Motor neuron (in vitro differentiated cells): ENCODE measurements at places on chromosomes 5 and 9. TPM values are rescaled to one million over a fixed set of nuclear protein-coding genes. Genes with fewer than 3 reads are reported as not detected.
A peak's percentile ranks its signal among the peaks of the same experiment; 100 is the strongest.

DNA sequence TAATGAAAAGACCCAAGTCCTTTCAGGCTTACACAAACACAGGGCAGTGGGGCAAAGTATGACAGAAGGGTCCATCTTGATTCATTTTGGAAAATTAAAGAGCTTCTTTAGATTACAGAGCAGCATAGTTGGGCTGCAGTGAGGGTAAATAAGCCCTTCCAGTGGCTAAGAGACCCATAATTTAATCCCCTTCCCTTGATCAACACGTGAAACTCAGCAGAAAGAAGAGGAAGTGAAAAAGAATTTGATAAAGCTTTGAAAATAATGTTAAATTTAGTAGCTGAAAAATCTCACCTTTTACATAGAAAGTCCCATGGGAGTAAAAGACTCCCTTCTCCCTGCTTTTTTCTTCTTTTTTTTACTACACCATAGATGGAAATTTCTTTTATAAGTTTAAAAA lies 87.6 kb downstream of the FREM1 start:
- no peak for ATAC-seq

GRCh38 chr5:41809128-41809527 lies 61.1 kb downstream of the OXCT1 start:
- no peak for ATAC-seq

GALNT10 gene
- total RNA-seq, result 3.0 and 3.6 TPM in 2 replicates

DNA sequence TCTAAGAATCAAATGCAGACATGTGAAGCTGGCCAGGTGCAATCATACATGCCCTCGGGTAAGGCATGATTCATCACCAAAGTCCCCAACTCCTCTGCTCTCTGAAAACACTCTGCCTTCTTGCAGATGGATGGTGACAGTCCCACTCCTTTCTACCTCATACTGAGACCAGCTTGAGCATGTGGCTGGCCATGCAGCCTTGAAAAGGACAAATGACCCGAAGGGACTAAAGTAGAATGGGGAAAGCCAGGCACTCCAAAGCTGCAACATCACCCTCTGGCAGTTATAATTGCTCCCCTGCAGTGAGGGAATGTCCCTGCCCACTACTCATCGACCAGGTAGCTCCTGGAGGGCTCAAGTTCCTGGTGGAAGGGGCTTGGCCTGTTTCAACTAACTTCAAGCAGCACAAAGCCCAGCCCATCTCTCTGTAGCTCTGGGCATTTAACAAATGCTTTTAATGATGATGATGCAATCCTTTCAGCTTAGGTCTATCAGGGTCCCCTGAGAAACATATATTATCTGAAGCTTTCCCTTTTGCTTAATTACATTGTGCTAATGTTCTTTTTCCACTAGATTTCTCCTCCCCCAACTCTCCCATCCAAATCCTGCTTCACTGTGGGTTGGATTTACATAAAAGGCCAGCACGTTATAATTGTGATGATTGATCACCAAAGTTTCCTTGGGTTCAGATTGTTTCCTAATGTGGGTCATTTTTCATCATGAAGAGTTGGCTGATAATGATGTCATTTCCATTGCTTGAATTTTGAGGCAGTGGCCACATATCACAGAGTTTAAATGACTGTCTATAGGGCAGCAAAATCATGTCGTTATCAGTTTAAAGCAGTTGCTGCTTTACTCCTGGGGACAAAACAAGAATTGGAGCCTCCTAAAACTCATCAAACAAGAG lies 436.5 kb upstream of the SLC30A5 start:
- no peak for ATAC-seq

CSF1R gene
- total RNA-seq, result 0.16 and 0.38 TPM in 2 replicates

DNA sequence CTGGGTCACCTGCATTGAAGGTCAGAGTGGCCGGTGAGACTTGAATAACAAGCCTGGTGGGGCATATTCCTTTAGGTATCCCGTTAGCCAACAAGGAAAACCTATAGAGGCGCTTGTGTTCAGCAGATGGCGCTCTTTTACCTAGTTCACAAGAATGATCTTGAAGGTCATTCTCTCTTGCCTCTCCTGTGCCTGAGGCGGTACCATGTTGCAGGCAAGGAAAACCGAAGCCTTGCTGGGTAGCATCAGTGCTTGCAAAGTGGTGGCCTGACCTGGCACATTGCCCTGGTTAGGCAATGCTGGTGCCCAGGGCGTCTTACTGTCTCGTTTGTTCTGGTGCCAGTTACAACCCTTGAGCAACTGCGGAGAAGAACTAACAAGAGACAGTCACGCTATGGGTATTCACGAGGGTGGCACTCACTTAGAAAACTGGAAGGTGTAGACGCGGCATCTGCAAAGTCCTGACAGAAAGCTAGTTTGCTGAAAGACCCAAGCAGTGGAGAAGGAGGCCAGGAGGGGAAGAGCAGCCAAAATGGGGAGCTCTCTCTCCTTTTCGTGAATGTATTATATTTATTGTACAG lies 56.7 kb downstream of the AOPEP start:
- ATAC-seq, result peak; percentile 79

TGFBI gene
- total RNA-seq, result 861 and 915 TPM in 2 replicates

DNA sequence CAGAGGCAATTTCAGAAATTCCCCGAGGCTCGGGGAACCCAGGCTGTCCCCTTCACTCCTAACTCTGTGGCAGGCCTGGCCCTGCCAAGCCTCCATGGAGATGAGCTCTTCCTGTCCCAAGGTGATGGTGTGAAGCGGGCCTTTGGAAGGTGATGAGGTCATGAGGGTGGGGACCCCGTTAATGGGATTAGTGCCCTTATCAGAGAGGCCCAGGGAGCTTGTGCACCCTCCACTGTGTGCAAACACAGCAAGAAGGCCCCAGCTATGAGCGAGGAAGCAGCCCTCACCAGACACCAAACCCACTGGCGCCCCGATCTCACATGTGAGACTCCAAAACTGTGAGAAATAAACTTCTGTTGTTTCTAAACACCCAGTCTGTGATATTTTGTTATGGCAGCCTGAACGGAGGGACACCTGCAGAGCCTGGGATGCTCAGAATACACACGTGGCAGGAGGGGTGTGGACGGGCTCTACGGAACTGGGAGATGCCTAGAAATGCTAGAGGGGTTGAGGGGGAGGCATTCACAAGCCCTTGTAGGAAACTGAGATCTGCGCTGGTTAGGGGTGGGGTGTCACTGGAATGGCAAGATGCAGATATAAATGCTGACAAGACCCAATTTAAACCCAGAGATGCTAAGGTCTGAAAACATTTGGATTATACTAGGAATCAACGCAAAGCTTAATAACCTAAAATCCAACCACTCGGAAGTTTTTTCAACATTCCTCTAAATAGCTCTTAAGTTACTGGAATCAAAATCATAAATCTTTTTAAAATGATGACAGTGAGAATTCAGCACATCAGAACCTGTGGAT lies 46.9 kb downstream of the ADAMTS2 start:
- no peak for ATAC-seq

GRCh38 chr5:134131578-134132350 lies 17.3 kb downstream of the TCF7 start:
- ATAC-seq, result no peak

GRCh38 chr5:139884144-139884543 lies 88.5 kb downstream of the PSD2 start:
- no peak for ATAC-seq

GRCh38 chr9:68577774-68578591 lies 37.3 kb upstream of the TMEM252 start:
- no peak for ATAC-seq

DNA sequence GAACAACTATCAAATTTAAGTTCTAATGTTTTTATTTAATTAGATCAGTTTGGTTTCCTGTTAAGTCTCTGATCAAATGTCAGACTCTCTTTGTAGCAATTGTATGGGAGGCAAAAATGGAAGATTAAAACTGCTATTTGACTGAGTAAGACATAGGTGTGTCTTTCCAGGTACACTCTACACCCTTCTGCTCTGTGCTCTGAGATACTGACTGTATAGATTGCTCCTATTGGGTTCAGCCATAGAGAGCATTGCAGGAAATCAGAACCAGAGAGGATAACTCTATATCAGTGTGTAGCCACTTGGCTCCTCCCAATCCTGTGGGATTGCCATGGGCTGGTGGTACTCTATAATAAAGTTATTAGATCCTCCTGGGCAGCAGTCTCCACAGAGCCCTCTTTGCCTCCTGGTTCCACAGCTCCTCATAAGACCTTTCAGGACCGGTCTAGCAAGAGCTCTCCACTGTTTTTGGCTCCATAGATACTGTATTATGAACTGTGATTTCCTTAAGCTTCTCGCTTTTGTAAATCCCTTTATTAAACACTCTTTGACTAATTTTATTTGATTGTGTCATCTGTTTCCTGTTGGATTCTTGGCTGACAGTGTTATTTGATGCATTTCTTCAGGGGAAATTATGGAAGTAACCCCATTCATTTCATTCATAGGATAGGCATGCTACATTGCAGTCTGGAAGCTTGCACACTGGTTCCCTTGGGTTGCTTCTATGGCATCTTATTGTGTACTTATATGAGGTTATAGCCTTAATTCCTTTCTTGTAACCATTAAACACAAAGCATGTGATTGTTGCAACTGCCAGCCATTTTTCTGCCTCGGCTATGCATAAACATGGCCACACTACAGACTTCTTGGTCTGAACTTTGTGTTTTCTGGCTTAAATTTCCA lies 115.6 kb downstream of the VCAN start:
- ATAC-seq, result no peak

GALNT12 gene
- total RNA-seq, result 0.39 and 2.7 TPM in 2 replicates

DNA sequence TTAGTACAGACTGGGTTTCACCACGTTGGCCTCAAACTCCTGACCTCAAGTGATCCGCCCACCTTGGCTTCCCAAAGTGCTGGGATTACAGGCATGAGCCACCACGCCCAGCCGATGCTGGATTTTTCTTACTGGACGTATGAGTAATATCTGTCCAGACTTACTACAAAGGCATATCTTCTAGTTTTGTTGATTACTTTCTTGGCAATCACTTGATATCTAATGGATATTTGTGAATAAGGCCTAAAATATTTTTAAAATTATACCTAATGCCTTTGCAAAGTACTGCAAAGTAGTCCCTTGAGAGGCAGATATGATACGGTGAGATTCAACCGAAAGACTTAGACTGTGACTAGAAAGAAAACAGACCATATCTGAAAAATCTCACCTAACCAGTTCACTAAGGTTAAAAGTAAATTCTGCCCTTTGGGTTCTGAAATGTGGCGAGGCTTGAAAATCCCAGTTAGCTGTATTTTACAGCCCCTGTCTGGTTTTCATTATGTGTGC lies 152.1 kb downstream of the GNAQ start:
- ATAC-seq, result no peak

- ATAC-seq, result no peak
These were observed 51.0 kb upstream of the NFIL3 start for GRCh38 chr9:91474656-91475055.

C1QTNF2 gene
- total RNA-seq, result not detected in 2 replicates

GRCh38 chr9:83554278-83554677 lies 16.1 kb upstream of the FRMD3 start:
- ATAC-seq, result no peak

GRCh38 chr9:130445268-130445983 lies 665 bp downstream of the ASS1 start:
- peak; percentile 1 for ATAC-seq

TMEM252 gene
- not detected in 2 replicates for total RNA-seq

SH3PXD2B gene
- total RNA-seq, result 33.9 and 35.7 TPM in 2 replicates

DNA sequence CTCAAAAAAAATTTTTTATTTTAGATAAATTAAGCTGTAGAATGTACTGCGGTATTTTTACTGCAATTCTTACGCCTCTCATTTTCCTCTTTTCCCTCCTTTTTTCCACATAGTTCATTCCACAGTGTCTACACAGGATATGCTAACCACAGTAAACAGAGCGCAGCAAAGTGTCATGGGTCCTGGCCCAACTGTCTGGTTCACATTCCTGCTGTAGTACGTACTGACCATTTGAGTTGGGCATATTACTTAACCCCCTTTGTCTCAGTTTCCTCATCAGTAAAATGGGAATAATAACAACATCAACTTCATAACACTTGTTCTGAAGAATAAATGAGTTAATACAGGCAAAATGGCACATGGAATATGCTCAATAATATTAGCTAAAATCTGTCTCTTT lies 41.6 kb downstream of the SLC44A1 start:
- no peak for ATAC-seq

ERCC6L2 gene
- 80.6 and 86.2 TPM in 2 replicates for total RNA-seq

GRCh38 chr9:20570087-20570486 lies 52.2 kb downstream of the MLLT3 start:
- no peak for ATAC-seq

DNA sequence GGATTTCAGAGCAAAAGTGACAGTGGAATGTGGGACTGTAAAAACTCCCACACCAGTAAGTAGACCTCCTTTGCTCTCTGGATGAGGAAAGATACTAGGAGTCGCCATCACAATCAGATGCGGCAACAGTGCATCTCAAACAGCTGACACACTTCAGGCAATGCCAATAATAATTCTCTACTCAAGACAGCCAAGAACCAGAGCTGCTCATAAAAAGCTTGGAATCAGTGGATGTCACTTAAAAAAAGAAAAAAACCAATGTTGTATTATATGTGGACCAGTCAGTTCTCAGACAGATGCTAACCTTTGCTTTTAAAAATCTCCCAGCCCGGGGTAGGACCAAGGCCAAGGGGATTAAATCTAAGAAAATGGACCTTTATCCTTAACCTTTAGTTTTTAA lies 185.0 kb downstream of the GNA14 start:
- ATAC-seq, result no peak

GRCh38 chr5:28779161-28779754 lies 1740.9 kb upstream of the CDH9 start:
- ATAC-seq, result no peak

CCNJL gene
- 0.45 and 0.59 TPM in 2 replicates for total RNA-seq

- ATAC-seq, result no peak
These were observed 577 bp upstream of the CCDC112 start for GRCh38 chr5:115297031-115297430.

STOML2 gene
- 171 and 175 TPM in 2 replicates for total RNA-seq

GRCh38 chr5:112275671-112276070 lies 143.4 kb downstream of the EPB41L4A start:
- no peak for ATAC-seq

- no peak for ATAC-seq
These were observed 65.4 kb upstream of the TNFSF8 start for GRCh38 chr9:114995681-114996221.

DNA sequence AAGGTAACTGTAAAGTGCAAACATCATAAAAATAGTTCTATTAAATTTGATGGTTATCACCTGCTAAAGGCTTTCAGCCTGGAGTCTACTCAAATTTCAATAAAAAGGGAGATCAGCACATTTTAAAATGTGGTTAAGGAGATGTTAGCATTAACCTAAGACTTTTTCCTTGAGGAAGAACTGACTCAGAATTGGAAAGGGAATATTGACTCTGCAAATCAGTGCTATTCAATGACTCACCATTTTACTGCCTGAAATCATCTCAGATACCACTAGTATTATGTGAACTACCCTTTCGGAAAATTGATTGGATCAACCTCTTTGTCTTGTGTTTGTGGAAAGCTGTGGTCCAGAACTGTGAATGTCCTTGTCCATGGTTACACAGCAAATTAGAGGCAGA lies 113.3 kb downstream of the ADRB2 start:
- peak; percentile 46 for ATAC-seq

DNA sequence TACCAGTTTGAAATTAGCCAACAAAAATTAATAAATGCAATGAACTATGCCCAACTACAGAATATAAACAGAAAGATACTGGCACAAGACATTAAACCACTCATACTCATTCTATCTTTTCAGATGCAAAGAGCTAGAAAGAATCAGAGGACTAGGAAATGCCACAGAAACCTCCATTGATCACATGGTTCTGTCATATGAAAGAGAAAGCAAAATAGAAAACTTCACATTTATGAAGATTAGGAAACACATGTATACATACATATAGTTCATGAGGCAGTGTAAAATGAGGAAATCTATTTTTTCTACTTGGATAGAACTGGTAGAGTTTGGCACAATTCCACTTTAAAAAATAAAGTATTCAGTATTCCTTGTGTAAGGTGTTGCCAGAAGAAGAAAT lies 275.1 kb upstream of the PTGER4 start:
- ATAC-seq, result no peak

GRCh38 chr5:143308731-143309130 lies 94.8 kb downstream of the NR3C1 start:
- no peak for ATAC-seq

OR1N1 gene
- total RNA-seq, result 0.43 TPM in 1 of 2 replicates, not detected in the other
